ENCODE measurements at places on chromosomes 6 and 20. TPM values are rescaled to one million over a fixed set of nuclear protein-coding genes. Genes with fewer than 3 reads are reported as not detected.
A peak's percentile ranks its signal among the peaks of the same experiment; 100 is the strongest.

DNA sequence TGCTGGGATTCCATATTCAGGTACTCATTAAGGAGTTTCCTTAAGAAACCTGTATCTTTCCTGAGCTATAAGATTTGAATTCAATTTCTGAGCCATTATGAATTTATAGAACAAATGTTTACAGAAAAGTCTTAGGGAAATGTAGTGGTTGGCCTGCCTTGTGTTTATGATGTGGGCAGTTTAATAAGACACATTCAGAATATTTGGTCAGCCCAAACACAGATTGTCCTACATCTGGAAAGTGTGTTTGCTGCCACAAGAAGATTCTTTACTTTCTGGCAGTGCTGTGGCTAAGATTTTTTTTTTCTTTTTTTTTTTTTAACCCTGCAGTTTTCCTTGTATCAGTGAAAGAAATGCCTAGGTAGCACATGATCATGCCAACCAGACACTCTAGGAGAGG lies 15.2 kb downstream of the TBX18 start:
- no peak overlapping the region for H3K27ac ChIP-seq
- H3K36me3 ChIP-seq = no peaks in the 10 kb centered on the region
- H3K4me3 ChIP-seq = no peak overlapping the region
- no peaks in the 10 kb centered on the region for H3K27me3 ChIP-seq
- no peak for DNase-seq
- H3K4me1 ChIP-seq = no peaks in the 10 kb centered on the region

GRCh38 chr6:116408491-116408890 lies 37.7 kb downstream of the DSE start:
- no peaks in the 10 kb centered on the region for H3K27me3 ChIP-seq
- no peak overlapping the region for H3K4me3 ChIP-seq
- H3K36me3 ChIP-seq = no peaks in the 10 kb centered on the region
- H3K4me1 ChIP-seq = peaks cover 20% of the 10 kb centered on the region
- no peak for DNase-seq

TCP11 gene
- total RNA-seq = 0.62 TPM

GRCh38 chr6:159074876-159075275 lies 30.1 kb upstream of the TAGAP start:
- no peaks in the 10 kb centered on the region for H3K27me3 ChIP-seq
- H3K36me3 ChIP-seq = no peaks in the 10 kb centered on the region
- H3K4me1 ChIP-seq = no peaks in the 10 kb centered on the region
- no peak for DNase-seq
- no peak overlapping the region for H3K27ac ChIP-seq

GRCh38 chr20:1301031-1301529 lies 27.9 kb downstream of the SDCBP2 start:
- no peak overlapping the region for H3K27ac ChIP-seq
- H3K4me1 ChIP-seq = no peaks in the 10 kb centered on the region

DNA sequence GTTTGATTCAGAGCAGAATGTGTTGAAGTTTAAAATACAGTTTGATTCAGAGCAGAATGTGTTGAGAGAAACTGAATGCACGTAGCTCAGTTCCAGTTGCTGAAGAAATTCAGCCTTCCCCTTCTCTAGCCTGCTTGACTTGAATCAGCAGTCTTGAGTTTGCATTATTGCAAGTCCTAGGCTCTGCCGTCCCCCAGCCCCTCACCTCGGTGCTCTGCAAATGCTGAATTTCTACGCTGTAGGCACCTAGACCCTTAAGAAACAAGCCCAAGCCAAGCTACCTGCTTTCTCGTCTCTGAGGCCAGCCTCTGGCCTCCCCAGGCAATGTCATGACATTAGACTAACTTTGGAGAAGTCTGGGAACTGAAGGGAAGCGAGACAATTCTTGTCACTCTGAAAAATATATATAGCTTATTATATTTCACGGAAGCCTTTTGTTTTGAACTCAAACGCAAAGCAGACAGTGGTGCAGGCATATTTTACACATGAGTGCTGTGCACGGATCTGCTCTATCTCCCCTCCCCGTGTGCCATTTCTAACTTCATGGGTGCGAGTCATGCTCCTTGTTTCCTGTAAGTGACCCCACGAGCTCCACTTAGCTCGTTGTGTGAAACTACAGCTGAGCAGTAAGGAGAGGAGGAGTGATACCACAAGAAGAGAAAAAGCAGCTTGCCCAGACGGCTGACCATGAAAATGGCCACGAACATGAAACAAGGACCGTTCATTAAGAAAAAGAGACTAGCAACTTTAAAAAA lies 71.4 kb upstream of the DUSP22 start:
- no peak overlapping the region for H3K4me3 ChIP-seq
- H3K4me1 ChIP-seq = peaks cover 16% of the 10 kb centered on the region
- H3K27me3 ChIP-seq = no peaks in the 10 kb centered on the region
- no peak for DNase-seq
- H3K36me3 ChIP-seq = no peaks in the 10 kb centered on the region
- no peak overlapping the region for H3K27ac ChIP-seq

- DNase-seq = no peak
- 0 out of 2 replicates have a peak, but pooled peaks cover 4% of the 10 kb centered on the region for H3K36me3 ChIP-seq
- H3K27me3 ChIP-seq = no peaks in the 10 kb centered on the region
- H3K4me3 ChIP-seq = peak overlapping the region; percentile 32
Observed at GRCh38 chr20:10663756-10664155, 10.0 kb downstream of the JAG1 start.

- H3K36me3 ChIP-seq = no peaks in the 10 kb centered on the region
- DNase-seq = peak; percentile 7
- no peak overlapping the region for H3K4me3 ChIP-seq
- no peaks in the 10 kb centered on the region for H3K4me1 ChIP-seq
- no peak overlapping the region for H3K27ac ChIP-seq
Observed at GRCh38 chr20:19885939-19886660, 128.0 kb downstream of the RIN2 start.

DNA sequence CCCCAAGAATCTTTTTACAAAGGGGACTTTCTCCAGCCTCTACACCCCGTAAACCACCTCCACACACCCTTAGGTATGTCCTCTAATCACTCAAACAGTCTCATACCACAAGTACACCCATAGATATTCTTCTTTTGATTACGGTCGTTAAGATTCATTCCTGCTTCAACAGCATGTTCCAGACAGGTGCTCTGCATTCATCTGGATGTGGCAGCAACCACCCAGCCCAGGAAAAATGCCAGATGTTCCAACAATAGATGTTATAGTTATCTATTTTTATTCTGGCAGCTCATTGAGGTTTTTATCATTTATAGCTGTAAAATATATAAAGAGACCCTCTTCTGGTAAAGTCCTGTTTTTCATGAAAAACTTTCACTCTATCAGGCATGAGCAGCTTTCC lies 60.7 kb downstream of the SIM1 start:
- no peak overlapping the region for H3K4me3 ChIP-seq
- DNase-seq = no peak
- H3K27me3 ChIP-seq = no peaks in the 10 kb centered on the region
- H3K36me3 ChIP-seq = no peaks in the 10 kb centered on the region
- no peaks in the 10 kb centered on the region for H3K4me1 ChIP-seq
- H3K27ac ChIP-seq = no peak overlapping the region

DNA sequence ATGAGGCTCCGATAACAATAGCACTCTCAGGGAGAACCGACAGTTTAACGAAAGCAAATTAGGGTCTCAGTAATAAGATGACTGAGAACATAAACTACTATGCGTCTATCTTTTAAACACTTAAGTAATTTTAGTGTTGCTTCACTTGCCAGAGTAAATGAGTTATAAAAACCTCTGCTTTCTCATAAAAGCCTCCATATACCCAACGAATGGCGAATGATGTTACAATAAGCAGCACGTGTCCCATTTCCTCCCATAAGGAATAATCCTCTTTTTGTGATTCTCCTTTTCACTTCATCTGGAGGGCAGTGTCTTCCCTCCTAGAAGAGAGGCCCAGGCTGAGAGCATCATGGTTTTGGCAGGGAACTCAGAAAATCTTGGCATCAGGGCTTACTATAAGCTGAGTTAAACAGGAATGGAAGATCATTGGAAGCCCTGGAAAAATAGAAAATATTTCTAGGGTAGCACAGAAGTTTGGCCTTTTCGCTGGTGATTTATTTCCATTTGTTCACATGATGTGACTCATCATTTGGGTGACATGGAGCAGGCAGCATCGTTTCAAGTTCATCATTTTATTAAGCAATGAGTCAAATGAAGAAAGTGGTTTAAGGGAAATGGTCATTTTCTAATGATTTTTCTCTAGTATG lies 255.4 kb downstream of the ATXN1 start:
- H3K4me3 ChIP-seq = no peak overlapping the region
- H3K36me3 ChIP-seq = no peaks in the 10 kb centered on the region
- no peaks in the 10 kb centered on the region for H3K27me3 ChIP-seq
- no peaks in the 10 kb centered on the region for H3K4me1 ChIP-seq
- no peak overlapping the region for H3K27ac ChIP-seq
- DNase-seq = no peak

RPRD1B gene
- 14.8 TPM for total RNA-seq

DNA sequence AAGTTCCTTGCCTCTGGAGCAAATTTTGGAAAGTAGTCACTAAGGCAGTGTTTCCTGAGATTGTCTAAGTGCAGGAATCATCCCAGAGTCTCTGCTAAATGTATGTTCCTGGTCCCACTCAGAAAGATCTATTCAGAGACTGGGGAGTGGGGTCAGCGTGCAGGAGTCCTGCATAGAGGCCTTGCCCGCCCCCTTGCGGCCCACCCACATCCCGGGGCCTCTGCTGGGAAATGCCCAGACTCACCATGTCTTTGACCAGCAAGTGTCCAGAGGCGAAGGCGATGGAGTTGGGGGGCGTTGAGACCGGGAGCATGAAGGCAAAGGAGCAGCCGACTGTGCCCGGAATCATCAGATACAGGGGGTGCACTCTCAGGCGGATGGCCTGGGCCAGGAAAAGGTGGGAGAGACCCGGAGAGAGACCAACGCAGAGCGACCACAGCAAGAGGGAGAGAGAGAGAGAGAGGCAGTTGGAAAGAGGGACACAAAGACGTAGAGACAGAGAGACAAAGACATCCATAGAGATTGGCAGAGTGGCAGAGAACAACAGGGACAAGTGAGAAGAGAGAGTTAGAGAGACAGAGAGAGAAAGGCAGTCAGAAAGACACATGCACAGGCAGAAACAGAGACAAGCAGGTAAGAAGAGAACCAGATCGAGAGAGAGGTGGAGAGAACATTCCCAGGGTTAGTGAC lies 12.9 kb upstream of the OCSTAMP start:
- no peaks in the 10 kb centered on the region for H3K36me3 ChIP-seq
- H3K27ac ChIP-seq = peak overlapping the region; percentile 85
- peak overlapping the region; percentile 46 for H3K4me3 ChIP-seq
- H3K27me3 ChIP-seq = no peaks in the 10 kb centered on the region
- peaks cover 20% of the 10 kb centered on the region for H3K4me1 ChIP-seq
- peak; percentile 70 for DNase-seq

DNA sequence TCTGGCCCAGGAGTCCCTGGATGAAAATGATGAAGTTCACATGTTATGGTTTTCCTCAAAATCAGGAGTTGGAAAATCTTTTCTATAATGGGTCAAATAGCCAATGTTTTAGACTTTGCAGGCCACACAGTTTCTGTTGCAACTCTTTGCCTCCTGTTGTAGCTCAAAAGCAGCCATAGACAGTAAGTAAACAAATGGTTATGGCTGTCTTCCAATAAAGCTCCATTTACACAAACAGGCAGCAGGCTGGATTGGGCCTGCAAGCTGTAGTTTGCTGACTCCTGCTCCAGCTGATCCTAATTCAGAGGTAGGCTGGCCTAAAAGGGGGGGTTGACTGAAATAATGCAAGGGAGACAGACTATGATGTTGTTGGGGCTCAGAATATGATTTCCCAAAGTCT lies 33.0 kb downstream of the METTL24 start:
- H3K4me1 ChIP-seq = peaks cover 36% of the 10 kb centered on the region
- no peaks in the 10 kb centered on the region for H3K36me3 ChIP-seq
- no peak for DNase-seq
- no peaks in the 10 kb centered on the region for H3K27me3 ChIP-seq
- H3K4me3 ChIP-seq = no peak overlapping the region
